Heart left ventricle (tissue), 16 donors: ENCODE measurements at places on chromosomes 6 and 20. TPM values are rescaled to one million over a fixed set of nuclear protein-coding genes. Genes with fewer than 3 reads are reported as not detected.

DNA sequence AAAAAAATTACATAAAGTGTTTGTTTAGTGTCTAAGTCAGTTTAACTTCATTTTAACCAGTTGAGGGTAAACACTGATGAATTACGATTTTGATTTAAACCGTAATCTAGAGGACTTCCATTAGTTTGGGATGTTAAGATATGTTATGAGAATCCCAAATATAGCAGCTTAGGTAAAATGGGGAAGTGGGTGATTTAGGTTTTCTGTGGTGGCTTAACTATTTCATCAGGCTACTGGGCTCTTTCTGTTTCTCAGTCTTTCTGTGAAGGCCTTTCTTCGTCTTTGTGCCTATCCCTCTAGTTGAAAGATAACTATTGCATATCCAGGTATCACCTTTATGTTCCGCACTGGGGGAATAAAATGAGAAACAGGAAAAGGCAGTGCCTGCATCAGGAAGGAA is 27.9 kb downstream of the CENPW start:
- no peak for DNase-seq

- DNase-seq = no peak
Observed at GRCh38 chr6:134741200-134741536, 208.7 kb downstream of the ALDH8A1 start.

GRCh38 chr20:22815206-22815551 is 219.9 kb upstream of the SSTR4 start:
- DNase-seq = no peak

- DNase-seq = no peak
Observed at GRCh38 chr6:41352396-41352795, 17.0 kb downstream of the NCR2 start.

- DNase-seq = no peak
Observed at GRCh38 chr6:130756824-130757223, 70.4 kb upstream of the SMLR1 start.

DNA sequence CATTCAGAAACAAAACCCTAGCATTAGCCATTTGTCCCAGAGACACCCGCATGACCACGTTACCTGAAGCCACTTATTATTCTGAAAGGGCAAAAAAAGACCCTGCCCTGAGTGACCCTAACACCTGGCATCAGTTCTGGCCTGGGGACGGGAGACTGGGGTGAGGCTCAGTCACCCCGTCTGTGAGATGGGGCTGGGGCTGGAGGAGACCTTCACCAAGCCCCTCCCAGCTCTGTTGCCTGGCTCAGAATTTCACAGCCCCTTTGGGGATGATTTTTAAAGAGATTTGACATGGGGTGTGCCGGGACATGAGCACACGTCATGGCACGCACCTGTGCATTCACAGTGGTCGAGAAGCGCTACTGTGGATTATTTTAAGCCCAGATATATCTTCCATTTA is 1.4 kb upstream of the BPIFB6 start:
- no peak for DNase-seq

GRCh38 chr6:30480536-30481156 is 8.7 kb upstream of the HLA-E start:
- DNase-seq = no peak

Gene LY6G6C
- not detected for total RNA-seq

Gene HAO1
- total RNA-seq = not detected

GRCh38 chr6:14276667-14277404 is 159.3 kb downstream of the CD83 start:
- no peak for DNase-seq

DNA sequence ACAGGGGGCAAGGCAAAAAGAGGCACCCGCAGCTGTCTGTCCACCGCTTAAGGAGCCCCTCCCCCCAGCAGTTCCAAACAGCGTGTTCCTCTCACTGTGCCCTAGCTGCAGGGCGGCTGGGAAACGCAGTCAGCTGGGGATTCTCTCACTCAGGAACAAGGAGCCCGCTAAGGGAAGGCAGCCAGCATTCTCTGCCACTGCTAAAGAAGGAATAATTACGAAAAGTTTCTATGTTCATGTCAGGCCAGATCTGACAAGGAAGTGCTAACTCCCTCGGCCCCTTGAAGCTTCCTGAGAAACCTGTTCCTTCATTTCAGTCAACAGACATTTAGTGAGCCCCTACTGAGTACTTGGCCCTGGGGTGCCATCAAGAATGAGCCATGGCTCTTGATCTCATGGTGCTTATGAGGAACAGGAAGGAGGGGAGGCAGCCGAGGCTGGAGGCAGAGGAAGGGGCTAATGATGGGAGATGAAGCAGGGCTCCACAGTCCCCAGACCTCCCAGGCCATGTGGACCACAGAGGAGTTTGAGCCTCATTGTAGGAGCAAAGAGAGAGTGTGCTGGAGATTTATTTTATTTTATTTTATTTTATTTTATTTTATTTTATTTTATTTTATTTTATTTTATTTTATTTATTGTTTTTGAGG is 101.7 kb upstream of the PMEPA1 start:
- DNase-seq = no peak

- no peak for DNase-seq
Observed at GRCh38 chr20:51166489-51166888, 143.6 kb upstream of the KCNG1 start.

- no peak for DNase-seq
Observed at GRCh38 chr6:16762268-16762549, 949 bp upstream of the ATXN1 start.

- DNase-seq = no peak
Observed at GRCh38 chr6:94893327-94893726, 684.0 kb upstream of the MANEA start.

GRCh38 chr6:35590622-35591066 is 77.9 kb upstream of the TULP1 start:
- DNase-seq = no peak

DNA sequence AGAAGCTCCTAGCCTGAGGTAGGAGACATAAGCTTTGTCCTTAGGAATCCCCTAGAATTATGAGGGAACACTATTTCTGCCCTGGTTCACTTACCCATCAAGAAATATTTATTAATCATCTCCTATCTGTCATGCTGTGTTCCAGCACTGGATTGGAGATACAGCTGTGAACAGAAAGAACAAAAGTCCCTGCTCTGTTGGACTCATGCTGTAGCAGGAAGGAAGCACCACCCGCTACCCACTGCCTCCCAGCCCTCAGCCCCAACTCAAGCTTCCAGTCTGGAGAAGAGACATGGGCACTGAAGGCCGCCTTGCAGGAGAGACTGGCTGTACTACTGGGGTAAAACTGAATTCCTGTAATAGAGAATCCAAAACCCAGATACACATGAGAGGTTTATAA is 78.0 kb downstream of the MDGA1 start:
- DNase-seq = no peak

Gene C6orf163
- total RNA-seq = 0.69 TPM

Gene THEMIS
- not detected for total RNA-seq

GRCh38 chr20:44683263-44684046 is 31.7 kb upstream of the CCN5 start:
- DNase-seq = no peak

DNA sequence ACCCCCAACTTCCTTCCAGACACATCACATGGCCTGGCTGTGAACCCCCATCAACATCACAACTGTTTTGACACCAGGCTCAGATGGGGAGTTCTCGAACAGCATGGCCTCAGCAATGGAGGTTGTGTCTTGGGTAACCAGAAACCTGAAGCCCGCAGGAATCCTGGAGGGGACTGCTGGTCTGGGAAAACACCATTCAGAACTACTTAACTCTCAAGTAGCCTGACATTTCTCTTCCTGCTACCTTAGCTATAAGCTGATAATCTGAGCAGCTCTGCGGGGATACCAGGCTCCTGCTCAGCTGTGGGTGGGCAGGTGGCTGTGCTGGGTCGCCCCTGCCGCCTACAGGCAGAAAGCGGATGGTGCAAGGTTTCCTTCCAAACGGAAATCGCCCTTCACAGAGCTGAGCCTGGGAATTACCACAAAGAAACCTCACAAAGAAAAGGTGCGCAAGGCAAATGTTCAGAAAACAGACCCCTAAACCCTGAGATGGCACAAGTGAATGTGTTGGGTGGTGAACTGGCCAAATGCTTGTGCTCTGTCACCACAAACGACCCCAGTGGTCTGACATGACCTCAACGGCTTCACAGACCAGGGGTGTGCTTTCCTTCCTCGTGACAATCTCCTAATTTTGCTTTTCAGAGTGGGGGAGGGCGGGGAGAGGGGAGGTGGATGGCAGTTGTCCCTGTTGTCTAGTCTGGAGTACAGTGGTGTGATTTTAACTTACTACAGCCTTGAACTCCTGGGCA is 29.5 kb downstream of the SNX5 start:
- peak; percentile 53 for DNase-seq

- DNase-seq = no peak
Observed at GRCh38 chr6:131065112-131065823, 2.2 kb upstream of the EPB41L2 start.

GRCh38 chr20:13139459-13140150 is 81.5 kb upstream of the ISM1 start:
- DNase-seq = no peak

Gene SNAI1
- 6.7 TPM for total RNA-seq

Gene MOXD1
- total RNA-seq = 2.2 TPM

Gene EPB41L1
- 11.2 TPM for total RNA-seq

DNA sequence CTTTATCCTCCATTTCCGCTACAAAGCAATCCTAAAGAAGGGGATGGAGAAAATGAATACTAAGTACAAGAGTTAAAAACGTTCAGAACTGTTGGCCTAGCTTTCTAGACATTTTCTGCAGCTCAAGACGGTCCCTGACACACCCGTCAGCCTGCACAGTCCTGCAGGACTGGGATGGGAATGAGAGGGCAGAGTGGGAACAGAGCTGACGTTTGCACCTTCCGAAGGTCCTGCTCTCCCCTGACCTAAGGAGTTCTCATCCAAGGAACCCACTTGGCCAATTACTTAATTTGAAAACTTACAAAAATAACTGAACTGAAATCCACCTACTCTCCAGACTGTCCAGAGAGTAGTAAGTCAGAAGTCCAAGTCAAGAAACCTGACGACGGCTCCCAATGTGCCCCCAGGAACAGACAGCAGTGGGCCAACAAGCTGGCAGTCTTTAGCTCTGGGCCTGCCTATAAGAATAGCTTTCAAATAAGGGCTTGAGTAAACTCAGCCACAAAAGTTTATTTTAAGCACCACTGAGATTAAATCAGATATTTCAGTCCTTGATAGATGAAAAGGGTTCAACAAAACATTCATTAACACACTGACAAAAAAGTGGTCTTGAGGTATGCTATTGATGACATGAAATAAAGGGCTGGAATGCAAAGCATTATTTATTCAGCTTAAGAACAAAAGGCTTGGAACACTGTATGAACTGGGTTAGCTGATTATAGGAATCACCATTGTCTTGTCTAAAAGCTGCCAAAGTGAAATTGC is 76.8 kb downstream of the CNKSR3 start:
- DNase-seq = no peak

- no peak for DNase-seq
Observed at GRCh38 chr6:163741743-163742363, 327.3 kb downstream of the QKI start.

DNA sequence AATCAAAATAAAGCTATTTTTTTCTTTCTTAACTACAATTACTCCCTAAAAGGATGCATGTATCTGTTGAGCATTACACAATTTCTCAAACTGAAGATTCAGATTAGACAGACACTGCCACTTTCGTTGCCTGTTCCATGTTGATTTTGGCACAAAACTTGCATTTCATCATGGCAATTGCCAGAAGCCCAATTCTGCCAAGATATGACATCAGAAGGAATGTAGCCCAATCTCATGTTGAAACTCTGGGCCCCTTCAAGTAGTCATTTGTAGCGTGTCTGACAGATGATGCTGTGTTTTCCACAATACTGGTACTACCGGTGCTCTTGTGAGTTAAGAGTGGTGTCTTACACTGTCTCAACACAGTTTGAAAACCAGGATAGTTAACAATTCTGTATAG is 705.4 kb downstream of the PTPRT start:
- peak; percentile 29 for DNase-seq

DNA sequence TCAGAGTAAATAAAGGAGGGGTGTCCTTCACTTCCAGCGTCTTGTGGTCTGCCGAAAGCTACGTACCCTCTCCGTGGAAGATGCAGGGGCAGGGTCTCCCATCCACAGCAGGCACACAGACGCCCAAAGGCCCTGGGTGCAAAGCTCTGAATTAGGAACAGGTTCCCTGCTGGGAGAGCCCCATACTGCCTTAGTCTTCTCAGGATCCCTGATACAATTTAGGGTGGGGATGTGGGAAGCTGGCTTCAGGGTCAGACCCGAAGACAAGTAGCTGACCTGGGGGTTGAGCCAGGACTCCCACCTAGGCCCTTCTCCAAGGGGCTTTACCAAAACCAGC is 74.1 kb downstream of the TTLL2 start:
- no peak for DNase-seq

Gene RAB5IF
- total RNA-seq = 87.7 TPM

DNA sequence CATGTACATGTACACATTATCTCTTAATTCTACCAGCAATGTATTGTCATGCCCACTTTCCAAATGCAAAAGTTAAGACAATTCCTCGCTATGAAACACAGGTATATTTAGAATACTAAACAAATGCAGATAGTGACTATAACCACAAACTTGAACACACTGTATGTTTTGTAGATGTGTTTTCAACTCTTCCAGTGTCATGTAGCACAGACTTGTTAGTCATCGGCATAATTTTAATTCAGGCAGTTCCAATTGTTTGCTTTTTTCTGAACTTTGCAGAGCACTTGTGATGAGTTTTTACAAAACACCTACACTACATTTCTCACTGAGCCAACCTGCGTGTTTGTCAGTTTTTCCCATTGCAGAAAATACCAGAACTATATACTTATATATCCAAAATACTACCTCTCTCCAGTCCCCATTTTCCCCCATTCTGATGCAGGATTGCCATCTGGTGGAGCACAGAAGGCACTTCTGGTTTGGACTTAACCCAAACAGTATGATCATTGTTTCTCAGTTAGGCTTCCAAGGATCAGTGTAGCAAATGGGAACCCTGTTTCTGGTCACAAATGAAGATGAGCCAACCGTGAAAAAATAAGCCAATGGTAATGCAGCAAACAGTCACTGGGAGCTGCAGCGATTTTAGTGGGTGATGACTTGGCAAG is 143.4 kb downstream of the ADGRB3 start:
- peak; percentile 29 for DNase-seq

Gene ANGPT4
- not detected for total RNA-seq

DNA sequence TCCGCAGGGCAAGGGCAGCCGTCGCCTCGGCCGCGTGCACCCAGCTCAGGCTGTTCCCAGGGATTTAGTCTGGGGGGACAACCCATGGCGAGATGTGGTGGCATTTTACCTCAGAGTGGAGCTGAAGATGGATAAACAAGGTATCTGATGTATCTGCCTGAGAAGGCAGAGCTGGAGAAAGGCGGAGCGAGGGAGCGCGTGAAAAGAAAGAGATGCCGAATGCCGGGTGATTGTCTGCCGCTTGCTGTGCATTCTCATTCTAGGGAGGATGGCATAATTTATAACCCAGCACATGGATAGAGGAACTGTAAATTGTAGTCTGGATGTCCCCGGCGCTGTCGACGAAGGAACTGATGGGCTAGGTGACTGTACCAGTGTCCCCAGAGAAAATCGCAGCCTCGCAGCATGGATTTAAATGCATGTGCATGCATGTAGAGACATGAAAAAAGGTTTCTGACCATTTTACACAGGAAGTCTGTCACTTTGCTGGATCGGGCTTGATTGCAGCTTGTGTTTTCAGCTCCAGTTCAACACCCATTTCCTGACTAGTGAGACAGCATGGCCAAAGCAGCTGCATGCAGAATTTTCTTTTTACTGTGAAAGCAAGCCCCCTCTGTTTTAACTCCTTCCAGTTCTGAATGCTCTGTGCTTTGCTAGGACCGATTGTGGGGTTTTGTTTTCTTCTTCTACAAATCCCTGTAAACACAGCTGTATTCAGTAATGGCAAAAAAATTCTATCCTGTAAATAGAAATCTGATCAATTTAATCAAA is 149.7 kb downstream of the PRL start:
- DNase-seq = peak; percentile 24

Gene OPRL1
- 0.18 TPM for total RNA-seq

Gene HDGFL1
- total RNA-seq = not detected

Gene DSP
- total RNA-seq = 373 TPM
